DMS 273 treated with DMSO at 0.1 percent for 48 hours (cell line): ENCODE measurements at places on chromosomes 6 and 20.
A peak's percentile ranks its signal among the peaks of the same experiment; 100 is the strongest.

GRCh38 chr6:27205375-27206278 lies 41.9 kb upstream of the PRSS16 start:
- DNase-seq, result no peak

DNA sequence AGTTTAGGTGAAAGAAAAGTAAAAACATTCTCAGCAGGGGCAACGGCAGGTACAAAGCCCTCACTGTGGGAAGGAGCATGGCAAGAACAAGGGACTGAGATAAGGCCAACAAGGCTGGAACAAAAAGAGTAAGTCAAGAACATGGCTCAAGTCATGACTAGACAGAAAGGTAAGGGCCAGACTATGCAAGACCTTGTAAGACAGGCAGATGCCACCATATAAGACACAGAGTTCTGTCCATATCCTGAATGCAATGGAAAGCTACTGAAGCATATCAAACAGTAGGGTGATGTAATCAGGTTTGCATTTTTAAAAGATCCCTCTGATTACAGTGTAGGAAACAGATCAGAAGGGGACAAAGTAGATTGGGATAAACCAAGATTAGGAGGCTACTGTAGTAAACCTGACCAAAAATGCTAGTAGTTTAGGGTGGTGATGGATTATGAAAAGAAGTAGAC lies 5.5 kb downstream of the REV3L start:
- no peak for DNase-seq

DNA sequence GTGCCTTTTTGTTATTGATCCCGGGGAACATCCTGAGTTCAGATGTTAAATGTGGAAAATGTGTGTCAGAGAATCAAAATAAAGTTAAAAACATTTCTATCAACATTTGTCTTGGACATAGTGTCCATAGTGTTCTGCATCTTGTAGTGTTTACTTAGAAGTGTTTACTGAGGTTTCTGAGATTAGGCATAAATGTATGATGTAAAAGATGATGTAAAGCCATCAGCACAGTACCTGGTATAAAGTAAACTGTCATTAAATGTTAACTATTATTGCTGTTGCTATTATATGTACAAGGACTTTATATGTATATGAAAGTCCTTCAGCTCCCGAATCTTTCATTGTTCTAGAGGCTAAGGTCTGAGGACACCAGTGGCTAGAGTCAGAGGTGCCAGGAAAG lies 28.2 kb upstream of the VEGFA start:
- DNase-seq, result no peak

- no peak for DNase-seq
Observed at GRCh38 chr20:63850689-63851547, 10.4 kb upstream of the ABHD16B start.

- DNase-seq, result no peak
Observed at GRCh38 chr6:157832250-157832967, 9.4 kb downstream of the SNX9 start.

GRCh38 chr6:35439308-35439707 lies 12.8 kb upstream of the FANCE start:
- DNase-seq, result no peak

- no peak for DNase-seq
Observed at GRCh38 chr6:31588871-31589650, 3.0 kb downstream of the LST1 start.

DNA sequence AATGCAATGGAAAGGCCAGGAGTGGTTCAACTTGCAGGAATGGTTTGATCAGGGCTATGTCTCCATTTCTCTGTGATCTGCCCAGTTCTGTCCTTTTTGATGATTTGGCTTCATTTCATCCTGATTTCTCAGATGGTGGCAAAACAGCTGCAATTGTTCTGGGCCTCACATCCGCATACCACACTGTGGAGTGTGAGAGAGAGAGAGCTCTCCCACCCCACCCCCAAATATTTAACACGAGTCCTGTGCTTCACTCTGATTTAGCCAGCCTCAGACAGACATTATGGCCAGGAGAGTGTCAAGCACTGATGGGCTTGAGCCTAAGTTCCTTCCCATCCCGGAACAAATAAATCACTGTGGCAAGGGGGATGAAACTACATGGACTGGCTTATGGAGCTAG lies 284.6 kb downstream of the CDC5L start:
- no peak for DNase-seq

GRCh38 chr6:79246891-79247290 lies 12.4 kb upstream of the HMGN3 start:
- DNase-seq, result no peak

- no peak for DNase-seq
Observed at GRCh38 chr6:37860226-37860839, 40.8 kb downstream of the ZFAND3 start.

GRCh38 chr6:2578767-2579166 lies 172.0 kb downstream of the MYLK4 start:
- no peak for DNase-seq

DNA sequence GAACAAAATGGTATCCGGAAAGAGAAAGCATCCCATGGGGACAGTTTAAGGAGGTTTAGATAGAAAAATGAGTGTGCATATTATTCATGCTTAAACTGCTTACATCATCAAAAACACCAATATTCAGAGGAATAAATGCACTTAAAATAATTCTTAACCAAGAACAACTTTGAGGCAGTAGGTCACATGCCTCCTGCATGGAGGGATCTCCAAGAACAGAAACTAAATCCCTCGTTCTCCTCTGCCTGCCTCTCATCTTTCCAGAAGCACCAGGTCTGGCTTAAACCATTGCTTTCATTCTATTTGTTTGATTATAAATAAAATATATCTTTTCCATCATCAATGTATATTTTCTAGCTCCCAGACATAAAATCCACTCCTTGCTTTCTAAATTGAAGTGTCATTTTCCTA lies 103.5 kb upstream of the QKI start:
- DNase-seq, result no peak

GRCh38 chr20:9078826-9079731 lies 10.2 kb downstream of the PLCB4 start:
- no peak for DNase-seq

- DNase-seq, result no peak
Observed at GRCh38 chr20:20364593-20365479, 3.1 kb upstream of the INSM1 start.

DNA sequence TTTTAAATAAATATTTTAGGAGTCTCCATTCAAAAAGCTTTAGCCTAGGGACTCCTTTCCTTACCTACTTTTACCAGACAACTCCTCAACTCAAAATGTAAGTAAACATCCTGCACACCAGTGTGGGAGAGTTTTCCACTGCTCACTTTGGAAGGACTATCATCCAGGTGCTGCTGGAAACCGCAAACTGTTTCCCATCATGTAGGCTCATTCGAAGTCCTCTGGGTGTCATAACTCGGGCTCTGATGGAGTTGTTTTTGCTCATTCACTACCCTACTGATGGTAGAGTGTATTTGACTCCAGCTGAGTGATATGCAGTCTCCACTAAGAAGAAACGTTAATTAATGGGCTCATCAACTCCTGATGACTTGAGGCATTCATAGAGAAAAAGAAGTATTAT lies 136.5 kb upstream of the AKAP12 start:
- no peak for DNase-seq

GRCh38 chr6:90217506-90218127 lies 79.0 kb downstream of the BACH2 start:
- DNase-seq, result no peak

DNA sequence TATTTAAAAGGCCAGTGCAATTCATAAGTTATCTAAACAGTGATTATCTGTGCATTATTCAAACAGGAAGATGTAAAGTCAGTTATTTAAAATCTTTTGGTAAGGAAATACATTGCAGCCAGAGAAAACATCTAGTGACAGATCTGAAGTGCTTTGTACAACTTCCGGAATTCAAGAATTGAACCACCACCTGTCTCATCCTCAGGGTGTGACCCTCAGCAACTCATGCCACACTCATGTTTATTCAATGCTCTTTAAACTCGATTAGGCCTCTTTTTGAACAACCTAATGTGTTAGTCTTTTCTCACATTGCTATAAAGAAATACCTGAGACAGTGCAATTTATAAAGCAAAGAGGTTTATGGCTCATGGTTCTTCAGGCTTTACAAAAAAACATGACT lies 62.6 kb upstream of the GGTLC1 start:
- no peak for DNase-seq

- no peak for DNase-seq
Observed at GRCh38 chr6:90610751-90611542, 24.1 kb upstream of the MAP3K7 start.

DNA sequence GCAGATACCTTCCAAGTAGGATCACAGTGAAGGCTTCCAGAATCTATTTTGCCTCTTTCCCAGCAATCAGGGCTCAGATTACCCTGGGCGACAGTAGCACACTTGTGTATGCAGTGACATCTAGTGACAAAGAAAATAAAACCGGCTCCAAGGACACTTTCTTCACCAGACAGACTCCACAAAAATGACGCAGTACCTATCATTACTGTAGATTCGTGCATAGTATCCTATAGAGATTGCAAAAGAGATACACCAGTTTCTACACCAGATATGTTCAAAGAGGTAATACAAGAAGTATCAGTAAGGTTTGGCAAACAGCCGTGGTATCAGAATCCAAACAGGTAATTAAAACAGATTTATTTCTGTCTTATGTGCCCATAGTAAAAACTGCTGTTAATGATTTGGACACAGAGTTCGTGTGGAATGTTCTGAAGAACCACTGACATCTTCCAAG lies 600.4 kb upstream of the JAG1 start:
- DNase-seq, result peak; percentile 44

DNA sequence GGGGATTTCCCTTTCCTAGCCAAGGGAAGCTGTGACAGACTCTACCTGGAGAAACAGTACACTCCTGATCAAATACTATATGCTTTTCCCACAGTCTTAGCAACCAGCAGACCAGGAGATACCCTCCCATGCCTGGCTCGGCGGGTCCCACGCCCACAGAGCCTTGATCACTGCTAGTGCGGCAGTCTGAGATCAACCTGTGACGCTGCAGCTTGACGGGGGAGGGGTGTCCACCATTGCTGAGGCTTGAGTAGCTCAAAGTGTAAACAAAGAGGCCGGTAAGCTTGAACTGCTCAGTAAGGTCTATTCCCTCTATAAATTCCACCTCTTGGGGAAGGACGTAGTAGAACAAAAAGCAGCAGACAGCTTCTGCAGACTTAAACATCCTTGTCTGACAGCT lies 63.2 kb downstream of the WASF1 start:
- DNase-seq, result no peak

DNA sequence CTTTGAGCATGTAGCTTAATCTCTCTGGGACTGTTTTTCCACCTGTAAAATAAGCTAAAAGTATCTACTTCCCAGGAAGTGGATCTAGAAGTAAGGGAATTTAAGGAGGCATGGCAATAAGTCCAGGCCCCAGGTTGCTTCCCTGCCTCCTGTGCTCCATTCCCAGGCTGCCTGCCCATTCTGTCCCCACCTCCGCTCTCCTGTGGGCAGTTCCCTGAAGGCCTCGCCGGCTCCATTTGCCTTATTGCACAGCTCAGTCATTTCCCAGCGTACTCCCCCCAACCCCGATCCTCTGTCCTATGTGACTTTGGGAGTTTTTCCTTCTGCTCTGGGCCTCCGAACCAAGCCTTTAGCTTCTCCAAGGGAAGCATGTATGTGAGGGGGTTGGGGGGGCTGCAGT lies 4.6 kb downstream of the SLC29A1 start:
- no peak for DNase-seq

DNA sequence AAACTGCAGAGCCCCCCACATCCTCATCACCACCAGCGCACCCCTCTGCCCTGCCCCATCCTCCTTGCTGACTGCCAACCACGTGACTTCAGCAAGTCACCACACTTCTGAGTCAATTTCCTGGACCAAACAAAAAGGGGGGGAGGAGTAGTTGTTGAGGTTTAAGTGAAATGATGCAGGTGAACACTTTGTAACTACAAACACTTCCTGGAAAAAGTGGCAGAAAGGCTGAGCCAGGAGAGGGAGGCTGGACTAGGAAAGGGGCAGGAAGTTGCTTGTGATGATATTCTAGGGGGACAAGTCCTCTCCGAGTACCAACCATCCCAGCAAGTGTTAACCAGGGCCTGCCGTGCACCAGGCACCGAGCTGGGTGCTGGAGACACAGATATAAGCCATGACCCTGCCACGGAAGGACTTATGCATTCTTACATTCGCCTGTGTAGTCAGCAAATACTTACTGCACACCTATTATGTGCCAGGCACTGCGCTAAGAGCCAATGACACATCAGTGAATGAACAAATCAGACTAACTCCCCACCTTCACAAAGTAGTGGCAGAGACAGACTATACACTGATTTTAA lies 67.3 kb downstream of the PREX1 start:
- DNase-seq, result no peak

DNA sequence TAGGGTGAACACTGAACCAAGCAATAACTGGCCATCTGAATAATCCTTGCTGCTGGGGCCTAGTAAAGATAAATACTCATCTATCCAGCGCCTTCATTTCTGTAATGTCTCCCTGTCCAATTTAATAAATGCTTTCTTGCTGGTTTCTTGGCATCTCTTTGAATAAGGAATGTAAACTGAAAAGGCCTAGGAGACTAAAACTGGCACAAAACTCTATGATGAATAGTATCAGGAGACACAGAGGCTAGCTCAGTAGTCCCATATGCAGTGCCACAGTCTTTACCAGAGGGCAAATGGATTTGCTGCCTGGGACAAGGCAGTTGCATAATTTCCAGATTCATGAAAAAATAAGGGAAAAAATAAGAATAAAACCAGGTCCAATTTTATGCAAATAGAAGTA lies 324.4 kb downstream of the CENPW start:
- DNase-seq, result no peak

DNA sequence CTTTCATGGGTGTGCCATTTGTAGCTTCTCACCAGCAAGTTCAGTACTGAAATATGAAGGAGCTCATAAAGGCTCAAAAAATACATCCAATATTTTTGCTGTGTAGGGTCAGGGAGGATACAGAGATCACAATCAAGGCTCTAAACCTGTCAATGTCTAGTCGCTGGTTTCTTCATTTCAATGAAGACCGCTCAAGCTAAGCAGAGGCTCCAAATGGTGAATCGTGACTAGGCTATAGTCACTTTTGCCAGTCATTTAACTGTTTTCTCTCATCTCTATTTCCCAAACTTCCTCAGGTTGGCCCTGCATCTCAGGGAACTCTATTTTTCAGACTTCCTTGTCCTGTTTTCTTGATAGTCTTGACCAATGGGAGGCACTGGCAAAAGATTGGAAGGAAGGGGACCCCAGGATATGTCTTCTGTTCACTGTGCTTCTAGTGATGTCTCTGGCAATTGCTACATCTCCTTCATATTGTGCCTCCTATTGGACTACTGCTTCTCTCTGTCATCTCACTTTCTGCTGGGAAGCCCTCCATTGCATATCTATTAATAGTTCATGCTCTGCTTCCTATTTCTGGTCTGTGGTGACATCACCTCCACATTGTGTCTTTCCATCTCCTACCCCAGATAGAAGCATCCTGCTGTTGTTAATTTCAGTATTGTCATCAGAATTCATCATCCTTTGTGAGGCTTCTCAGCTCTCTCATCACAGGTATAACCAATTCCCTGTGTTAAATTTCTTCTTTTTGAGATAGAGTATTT lies 87.7 kb upstream of the FAM184A start:
- no peak for DNase-seq
